CD4-positive, alpha-beta T cell (primary cell): ENCODE measurements at places on chromosomes 6 and 20.

DNA sequence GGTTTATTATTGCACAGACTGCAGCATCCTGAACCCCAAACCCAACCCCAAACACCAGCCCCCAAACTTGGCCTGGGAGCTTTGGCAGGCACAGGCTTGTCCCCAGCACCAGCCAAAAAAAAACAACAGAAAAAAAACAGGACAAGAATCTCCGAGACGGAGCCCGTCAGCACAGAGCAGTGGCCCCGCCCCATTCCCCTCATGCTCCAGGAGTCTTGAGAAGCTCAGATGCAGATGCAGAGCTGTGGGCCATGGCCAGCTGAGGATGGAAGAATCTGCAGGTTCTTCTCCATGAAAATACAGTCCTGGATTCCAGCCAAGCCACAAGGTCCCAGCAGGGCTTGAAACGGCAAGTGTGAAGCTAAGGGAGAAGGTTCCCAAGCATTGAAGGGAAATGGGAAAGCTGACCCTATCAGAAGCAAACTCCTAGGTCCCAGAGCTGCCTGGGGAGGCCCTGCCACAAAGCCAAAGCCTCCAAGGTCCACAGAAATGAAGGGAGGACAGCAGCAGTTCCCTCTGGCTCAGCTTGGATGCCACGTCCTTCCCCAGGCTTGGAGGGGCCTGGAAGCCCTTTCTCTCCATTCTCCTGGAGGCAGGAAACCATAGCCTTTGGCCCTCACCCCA lies 75.2 kb downstream of the JPH2 start:
- DNase-seq: no peak

GRCh38 chr6:148760568-148761526 lies 14.0 kb downstream of the UST start:
- peak; percentile 71 for DNase-seq

GRCh38 chr20:37201827-37202162 lies 22.4 kb upstream of the MROH8 start:
- DNase-seq: no peak

GRCh38 chr20:23399568-23400241 lies 21.6 kb downstream of the NAPB start:
- DNase-seq: no peak

- no peak for DNase-seq
Observed at GRCh38 chr20:59748619-59749191, 144.4 kb downstream of the PHACTR3 start.

- DNase-seq: no peak
Observed at GRCh38 chr6:164322533-164322932, 908.0 kb downstream of the QKI start.

DNA sequence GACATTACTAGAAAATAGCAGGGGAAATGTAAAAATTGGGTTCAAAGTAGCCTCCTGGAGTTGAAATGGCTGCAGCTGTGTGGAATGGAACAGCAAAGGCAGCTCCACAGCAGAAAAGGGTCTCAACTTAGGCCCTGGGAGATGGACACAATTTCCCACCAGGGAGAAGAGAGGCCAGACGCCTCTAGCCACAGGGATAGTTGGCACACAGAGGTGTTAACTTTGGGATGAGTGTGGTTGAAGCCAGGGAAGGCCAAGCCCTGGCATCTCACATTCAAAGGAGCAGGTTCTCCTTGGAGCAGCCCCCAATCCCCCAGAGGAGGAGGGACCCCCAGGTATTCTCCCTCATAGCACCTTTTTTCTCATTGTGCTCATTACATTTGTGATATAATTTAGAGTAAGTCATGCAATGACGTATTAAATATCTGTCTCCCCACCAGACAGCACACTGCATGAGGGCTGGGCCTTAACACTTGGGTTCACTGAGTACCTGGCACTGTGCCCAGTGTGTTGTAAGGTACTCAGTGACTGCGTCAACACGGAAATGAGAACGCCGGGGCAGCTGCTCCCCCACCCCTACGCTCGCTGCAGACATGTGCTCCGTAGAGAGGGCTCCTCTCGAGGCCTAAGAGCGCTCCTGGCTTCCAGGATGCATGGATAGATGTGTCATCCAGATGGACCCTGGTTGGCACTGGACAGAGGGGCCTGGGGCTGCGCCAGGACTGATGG lies 76.0 kb upstream of the CD93 start:
- DNase-seq: no peak

DNA sequence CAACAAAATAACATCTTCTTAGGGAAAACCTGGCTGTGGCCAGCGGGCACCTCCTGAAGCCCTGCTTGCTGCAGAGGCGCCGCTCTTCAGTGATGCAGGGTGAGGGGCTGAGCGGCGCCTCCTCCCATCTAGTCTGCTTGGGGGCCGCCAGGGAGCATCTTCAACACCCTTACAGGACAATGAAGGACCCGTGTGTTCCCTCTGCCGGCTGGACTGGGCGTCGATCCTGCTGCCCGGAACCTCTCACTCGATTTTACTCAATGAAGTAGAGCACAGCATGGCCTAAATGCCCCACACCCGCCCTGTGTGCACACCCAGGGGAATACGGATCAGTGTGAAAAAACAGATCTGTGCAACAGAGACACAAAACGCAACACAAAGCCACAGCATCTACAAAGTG lies 28.5 kb upstream of the MPC1 start:
- DNase-seq: no peak

DNA sequence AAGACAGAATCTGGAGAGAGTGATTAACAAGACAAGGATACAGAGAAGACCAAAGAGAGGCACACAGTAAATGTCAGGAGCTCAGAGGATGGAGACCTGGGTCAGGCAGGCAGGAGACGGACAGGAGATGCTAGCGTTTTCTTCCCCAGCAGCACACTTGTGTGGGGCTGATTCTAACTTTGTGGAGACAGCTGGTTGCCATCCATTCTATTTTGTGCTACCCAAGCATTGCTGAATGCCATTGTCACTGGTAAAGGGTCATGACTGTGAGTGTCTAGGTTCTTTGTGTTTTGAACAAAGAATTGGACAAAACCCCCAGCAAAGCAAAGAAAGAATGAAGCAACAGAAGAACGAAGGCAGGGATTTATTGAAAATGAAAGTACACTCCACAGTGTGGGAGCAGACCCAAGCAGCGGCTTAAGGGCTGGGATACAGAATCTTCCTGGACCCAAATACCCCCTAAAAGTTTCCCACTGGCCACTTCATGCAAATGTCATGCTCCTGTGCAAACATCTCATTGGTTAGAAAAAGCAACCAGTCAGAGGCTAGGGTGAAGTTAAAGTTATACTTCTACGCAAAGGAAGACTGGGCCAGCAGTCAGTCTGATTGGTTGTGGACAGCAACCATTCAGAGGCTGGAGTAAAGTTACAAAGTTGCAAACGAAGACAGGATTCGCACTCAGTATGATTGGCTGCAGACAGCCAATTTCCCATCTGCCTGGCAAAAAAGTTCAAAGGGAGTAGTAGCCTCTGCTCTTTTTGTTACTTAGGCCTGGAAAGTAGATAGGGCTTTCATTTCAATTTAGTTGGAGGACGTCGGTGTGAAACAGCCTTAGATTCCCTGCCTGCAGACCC lies 17.5 kb downstream of the PTK7 start:
- DNase-seq: peak; percentile 25

DNA sequence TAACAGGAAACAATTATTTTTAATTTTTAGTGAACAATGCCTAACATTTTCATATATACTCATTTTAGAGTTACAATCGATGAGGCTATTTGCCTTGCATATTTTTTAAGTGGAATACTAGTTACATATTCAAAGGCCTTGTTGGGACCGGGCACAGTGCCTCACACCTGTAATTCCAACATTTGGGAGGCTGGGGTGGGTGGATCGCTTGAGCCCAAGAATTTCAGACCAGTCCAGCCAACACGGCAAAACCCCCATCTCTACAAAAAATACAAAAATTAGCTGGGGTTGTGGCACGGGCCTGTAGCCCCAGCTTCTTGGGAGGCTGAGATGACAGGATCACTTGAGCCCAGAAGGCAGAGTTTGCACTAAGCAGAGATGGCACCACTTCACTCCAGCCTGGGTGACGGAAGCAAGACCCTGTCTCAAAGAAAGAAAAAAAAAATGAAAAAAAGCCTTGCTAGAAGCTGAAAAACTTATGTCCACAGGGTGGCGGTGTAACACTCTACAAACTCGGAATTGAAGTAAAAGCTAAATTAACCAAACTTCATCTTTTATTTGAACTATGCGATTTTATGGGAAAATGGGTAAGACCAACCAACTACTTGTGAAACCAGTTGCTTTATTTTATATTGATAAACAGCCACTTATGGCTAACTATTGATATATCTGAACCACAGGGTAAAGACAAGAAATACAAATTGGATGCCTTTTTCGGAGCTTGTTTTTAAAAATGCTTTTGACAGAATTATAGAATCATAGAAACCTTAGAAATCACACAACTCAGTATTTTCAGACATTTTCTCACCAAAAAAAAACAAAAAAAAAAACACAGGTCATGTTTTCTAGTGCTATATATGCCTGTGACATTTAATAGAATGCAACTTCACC lies 24.1 kb upstream of the ROS1 start:
- peak; percentile 73 for DNase-seq

DNA sequence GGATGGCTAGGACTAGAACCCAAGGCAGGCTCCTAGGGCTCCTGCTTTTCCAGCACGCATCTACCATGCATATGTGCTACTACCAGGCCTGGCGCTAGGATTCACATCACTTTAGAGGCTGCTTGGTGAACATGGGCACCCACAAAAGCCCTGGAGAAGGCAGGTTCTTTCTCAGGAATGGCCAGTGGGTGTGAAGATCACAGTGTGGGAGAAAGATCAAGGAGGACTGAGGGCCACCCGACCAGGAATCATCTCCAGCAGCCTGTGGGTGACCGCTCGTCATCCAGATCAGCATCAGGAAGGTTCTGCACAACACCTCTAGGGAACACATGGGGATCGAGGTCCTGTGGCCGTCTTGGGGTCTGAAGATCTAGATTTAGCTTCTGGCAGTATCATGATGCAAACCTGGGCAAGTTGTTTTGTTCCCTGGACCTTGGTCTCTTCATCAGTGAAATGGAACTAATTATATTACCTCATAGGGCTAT lies 27.3 kb downstream of the SRSF3 start:
- no peak for DNase-seq

- no peak for DNase-seq
Observed at GRCh38 chr20:34525709-34526416, 9.6 kb downstream of the DYNLRB1 start.

- no peak for DNase-seq
Observed at GRCh38 chr6:53436526-53437303, 88.0 kb upstream of the ELOVL5 start.

DNA sequence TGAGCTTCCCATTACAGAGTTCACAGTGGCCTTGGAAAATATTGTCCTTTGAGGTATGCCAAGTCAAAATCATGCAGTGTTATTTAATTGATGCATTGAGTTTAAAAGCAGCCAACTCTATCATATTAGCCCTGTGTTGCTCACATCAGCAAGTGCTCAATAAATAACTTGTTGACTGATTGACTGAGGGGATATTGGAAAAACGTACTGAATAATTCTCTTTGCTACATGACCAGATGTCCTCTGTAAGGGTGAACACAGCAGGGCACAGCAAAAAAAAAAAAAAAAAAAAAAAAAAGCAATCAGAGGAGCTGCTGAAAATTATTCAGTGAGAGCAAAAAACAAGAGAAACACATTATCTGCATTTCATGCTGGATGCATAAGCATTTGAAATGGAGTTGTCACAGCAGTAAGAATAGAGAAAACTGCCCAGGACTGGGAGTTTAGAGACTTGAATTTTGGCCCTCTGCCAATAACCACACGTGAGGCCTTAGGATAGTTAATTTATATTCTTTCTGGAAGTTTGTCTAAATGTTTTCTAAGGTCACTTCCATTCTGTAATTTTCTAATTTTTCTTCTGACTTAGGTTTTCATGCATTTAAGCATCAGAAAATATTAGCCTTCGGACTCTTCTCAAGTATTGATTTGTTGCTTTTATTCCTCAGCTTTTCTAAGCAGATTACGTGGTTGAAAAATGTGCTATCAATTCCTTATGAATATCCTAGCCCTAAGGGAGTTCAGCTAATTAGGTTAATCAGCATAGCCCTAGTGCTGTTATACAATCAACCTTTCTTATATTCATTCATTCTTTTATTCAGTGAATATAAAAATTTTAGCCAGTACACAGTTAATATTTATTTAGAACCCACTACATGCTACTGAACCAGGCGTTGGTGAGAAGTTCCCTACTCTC lies 246.8 kb upstream of the STXBP5 start:
- DNase-seq: no peak

- DNase-seq: no peak
Observed at GRCh38 chr6:63352069-63352543, 32.3 kb upstream of the LGSN start.

DNA sequence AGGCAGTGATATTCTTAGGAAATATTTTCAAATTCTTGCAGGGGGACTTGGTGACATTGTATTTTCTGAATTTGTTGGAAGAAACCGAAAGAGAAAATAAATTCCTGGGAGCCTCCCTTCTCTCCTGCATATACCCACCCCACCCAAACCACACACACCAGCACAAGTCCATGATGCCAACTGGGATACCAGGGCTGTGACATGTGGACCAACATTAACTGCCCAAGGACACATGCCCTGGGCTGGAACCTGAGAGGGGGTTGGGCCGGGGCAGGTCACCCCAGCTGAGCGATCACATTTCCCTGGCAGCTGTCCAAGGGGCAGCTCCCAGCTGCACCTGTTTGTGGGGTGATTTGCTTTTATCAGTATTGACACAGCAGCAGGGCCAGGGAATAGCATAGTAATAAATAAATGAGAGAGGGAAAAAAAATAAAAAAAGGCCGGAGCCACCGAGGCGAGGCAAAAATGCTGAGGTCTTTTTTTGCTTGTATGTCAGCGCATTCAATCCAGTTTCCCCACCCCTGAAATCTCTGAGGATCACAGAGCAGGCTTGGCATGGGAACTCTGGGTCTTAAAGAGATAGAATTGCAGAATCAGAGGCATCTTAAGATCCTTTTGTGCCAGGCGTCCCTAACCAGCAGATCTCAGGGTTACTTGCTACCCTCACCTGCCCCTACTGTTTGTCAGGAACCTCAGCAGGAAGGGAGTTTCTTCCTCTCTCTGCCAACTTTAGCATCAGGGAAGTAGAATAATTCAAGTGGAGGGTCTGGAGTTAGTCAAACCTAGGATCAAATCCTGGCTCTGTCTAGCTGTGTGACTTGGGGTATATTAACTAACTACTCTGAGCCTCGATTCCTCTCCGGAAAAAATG lies 66.5 kb upstream of the PIM1 start:
- no peak for DNase-seq

DNA sequence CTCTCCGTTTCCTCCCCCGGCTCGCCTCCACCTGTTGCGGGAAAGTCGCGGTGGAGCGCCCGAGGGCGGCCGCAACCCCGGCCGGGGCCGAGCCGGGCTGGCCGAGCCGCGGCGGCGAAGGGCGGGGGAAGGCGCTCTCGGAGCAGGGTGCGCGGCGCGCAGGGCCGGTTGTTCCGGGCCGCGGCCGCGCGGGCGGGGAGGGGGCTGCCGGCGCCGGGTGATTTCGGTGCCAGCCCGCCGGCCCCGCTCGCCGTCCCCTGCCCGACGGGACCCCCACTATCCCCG lies 235 bp downstream of the MAP7 start:
- DNase-seq: no peak

- DNase-seq: peak; percentile 59
Observed at GRCh38 chr6:109455437-109456110, at the start of gene MICAL1. MICAL1 (minus strand) TSS chr6:109455772; CDS start chr6:109454196, 1,576 bp downstream.

DNA sequence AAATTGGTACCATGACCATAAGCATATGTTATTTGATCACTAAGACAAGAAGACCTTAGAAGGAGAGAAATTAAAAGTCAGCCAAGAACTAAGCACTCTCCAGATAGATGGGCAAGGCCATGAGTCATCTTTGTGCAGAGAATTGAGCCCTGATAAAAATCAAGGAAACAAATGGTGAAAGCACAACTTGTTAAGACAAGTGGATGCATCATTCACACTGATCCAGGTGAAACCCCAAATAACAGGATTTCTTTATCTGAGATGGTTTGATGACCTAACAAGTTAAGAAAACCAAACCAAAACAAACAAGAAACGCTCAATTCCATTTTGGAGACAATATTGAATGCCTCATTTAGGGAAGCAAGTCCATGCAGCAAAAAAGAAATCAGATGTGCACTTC lies 121.6 kb downstream of the ADAT2 start:
- DNase-seq: no peak
